NCI-H1417 treated with DMSO at 0.1 percent for 48 hours (cell line): ENCODE measurements at places on chromosomes 5 and 9.

DNA sequence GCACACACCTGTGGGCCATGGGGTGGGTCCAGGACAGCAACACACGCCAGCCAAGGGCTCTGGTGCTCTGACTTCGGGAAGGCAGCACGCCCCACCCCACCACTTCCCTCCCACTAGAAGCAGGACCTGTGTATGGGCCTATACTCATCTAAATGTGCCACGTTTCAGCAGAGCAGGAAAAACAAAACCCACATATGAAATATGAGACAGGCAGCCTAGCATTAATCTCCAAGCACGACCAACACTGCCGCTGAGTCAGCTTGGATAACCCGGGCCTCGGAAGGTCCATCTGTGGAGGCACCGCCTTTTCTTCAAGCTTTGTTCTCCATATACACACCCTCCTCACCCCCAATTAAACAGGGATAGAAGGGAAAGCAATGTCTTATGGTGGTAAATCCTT, 203.1 kb downstream of the ROR2 start:
- no peak for DNase-seq

DNA sequence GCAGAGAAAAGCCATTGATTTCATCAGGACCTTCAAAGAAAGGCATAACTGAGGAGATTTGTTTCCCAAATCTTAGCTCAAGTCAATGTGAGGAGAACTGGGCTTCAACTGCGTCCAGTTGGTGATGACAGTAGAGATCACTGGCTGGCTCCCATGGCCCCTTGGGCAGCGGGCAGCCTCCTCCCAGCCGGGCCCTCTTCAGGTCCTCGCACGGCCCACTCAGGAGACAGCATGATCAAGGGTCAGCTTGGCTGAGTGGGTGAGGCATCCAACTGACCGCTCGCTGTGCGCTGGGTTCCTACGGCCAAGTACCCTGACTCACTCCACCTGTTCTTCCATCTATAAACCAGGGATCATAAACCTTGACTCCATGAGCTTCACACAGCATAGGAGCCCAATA, 274.0 kb downstream of the NSG2 start:
- DNase-seq: no peak

DNA sequence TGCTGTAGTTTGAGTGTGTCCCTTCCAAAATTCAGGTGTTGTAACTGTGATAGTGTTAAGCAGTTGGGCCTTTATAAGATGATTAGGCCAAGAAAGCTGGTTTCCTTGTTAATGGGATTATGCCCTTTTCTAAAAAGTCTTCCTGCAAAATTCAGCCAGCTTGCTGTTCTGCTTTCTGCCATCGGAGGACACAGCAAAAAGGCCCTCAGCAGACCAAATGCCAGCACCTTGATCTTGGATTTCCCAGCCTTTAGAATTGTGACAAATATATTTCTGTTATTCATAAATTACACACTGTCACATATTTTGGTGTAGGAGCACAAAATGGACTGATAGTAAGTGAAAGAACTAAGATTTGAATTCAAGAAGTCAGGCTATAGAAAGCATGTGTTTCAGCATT, 203.2 kb downstream of the IZUMO3 start:
- no peak for DNase-seq

DNA sequence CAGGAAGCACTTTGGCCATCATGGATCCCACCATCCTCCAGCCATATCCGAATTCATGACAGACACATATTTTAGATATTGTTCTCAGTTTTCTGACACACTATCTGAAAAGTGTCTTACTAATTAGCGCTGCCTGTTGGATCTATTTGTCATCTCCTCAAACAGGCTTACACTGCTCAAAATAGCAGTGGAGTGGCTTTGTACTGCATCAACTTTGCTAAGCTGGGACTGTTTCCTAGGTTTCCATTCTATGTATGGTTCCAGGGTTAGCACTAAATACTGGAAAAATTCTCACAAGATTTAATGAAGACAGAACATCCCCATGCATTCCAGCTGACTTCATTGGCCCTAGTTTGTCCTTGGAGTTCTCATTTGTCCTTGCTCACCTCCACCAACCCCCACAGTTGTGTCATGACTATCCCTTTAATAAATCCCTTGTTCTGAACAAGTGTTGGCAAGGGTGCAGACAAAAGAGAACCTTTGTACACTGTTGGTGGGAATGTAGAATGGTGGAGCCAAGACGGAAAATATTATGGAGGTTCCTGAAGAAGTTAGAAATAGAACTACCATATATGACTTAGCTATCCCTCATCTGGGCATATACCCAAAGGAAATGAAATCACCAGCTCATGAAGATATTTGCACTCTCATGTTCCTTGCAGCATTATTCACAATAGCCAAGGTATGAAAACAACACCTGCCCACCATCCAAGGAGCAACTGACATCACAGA, 136.5 kb upstream of the RAI14 start:
- DNase-seq: no peak

GRCh38 chr9:76502746-76503145, 43.8 kb downstream of the GCNT1 start:
- DNase-seq: no peak

GRCh38 chr9:4303006-4303405, 3.1 kb upstream of the GLIS3 start:
- DNase-seq: no peak

GRCh38 chr9:124882231-124882630, 20.3 kb downstream of the ARPC5L start:
- no peak for DNase-seq

DNA sequence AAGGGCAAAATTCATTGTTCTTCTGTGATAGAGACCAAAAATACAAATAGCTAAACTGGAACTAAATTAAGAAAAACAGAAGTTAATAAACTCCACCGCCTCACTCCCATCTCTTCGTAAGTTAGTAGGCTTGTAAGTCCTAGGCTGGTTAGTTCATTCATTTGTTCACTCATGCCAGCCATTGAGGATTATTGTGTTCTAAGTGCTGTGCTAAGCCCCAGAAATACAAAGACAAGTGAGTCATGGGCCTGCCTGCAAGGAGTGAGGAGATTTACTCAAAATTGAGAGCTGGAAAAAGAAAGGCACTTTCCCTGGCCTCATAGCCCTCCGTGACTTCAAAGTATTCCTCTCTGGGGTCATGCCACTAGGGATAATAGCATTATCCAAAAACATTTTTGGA, 8.5 kb downstream of the DOCK8 start:
- no peak for DNase-seq

DNA sequence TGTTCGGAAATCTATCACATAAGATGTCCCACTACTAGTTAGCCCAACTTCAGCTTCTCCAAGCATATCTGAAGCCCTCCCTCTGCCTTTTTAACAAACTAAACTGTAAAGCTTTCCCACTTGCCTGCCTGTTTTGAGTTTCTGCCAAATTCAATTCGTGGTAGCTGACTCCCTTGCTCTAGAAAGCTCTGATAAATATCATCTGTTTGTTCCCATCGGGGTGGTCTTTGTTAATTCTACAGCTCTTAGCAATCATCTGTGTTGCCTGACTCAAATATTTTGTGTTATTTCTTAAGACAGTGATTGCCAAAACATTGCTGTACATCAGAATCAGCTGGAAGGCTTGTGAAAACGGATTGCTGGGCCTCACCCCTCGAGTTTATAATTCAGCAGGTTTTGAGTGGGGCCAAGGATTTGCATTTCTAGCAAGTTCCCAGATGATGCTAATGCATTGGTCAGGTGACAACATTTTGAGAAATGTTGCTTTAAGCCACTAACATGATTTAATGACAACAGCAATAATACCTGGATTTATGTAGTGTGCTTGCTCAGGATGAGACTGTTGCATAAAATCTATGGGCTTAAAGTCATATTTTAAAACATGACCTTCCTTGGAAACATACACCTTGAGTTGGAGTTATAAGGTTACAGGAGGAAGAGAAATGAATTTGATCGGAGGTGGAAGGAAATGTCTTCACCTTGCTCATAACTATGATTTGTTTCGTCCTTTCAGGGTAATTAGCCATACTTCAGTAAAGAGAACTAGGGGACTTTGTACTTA, 631.9 kb downstream of the PSAT1 start:
- no peak for DNase-seq

GRCh38 chr5:160092960-160093707, 26.1 kb downstream of the PWWP2A start:
- DNase-seq: no peak

GRCh38 chr9:17361378-17361777, 217.5 kb upstream of the SH3GL2 start:
- no peak for DNase-seq

GRCh38 chr5:16568875-16569580, 47.8 kb downstream of the RETREG1 start:
- DNase-seq: no peak

DNA sequence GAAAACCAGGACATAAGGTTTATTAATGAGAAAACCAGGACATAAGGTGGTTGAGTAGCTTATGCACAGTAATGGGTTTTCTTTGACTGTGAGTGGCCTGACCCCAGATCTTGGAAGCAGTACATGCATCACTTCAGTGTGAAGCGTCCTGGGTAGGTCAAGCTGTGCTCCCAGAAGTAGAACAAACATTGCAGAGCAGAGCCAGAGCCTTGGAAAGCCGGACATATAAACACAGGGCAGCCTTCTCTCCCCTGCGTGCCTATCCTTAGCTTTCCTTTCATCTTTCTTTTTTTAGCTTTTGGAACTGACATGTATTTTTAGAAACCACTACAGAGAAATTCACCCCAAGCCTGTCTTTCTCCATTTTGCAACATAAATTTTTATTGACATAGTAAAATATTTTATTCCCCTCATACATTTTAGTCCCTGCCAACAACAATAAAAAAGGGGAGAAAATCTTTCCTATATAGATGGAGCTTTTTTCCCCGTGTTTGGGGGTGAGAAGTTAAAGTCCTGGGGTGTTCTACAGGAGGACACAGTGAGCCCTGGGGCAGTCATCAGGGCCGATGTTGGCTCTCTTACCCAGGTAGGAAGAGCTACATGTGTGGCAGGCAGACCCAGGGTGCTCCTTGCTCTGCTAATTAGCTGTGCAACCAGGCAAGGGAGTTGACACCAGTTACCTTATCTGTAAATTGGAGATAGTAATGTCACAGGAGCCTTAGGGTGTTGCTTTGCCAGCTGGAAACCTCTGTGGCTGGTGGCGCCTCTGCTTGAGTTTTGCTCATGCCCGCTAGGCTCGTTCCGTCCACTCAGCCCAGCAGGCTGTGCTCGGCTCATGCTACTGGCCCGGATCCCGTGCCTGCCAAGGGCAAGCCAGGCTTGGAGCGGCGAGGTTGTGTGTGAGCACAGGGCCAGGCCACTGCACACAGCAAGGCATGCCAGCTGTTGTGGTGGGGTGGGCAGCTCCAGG, 389.6 kb downstream of the KDM4C start:
- no peak for DNase-seq

- DNase-seq: no peak
Observed at GRCh38 chr5:157241483-157241882, 24.4 kb upstream of the CYFIP2 start.

GRCh38 chr9:81389569-81389993, 299.8 kb downstream of the TLE1 start:
- no peak for DNase-seq

- no peak for DNase-seq
Observed at GRCh38 chr9:131214286-131214856, 61.9 kb downstream of the FAM78A start.

GRCh38 chr5:143197260-143197656, 206.2 kb downstream of the NR3C1 start:
- DNase-seq: no peak

DNA sequence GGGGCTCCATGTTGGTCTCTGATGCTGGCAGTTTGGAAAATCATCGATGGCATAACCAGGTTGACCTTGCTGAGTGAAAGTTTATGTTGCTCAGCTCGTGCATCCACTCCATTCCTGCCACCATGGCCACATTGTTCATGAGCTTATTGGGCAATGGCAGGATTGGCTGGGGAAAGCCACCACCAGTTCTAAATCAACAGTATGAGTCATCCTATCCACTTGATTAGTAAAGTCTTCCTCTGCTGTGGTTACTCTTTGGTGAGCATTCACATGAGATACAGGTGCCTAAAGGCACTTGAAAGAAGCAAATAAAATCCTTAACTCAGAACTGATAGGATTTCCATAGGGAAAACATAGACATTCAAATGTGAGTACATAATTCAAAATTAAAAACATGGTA, 131.8 kb upstream of the FBN2 start:
- DNase-seq: no peak

GRCh38 chr5:130805036-130805435, 360.0 kb downstream of the HINT1 start:
- DNase-seq: no peak

- DNase-seq: no peak
Observed at GRCh38 chr5:178423431-178423830, 166.8 kb downstream of the COL23A1 start.
